NCI-H524 (cell line): ENCODE measurements at places on chromosomes 5 and 9.

DNA sequence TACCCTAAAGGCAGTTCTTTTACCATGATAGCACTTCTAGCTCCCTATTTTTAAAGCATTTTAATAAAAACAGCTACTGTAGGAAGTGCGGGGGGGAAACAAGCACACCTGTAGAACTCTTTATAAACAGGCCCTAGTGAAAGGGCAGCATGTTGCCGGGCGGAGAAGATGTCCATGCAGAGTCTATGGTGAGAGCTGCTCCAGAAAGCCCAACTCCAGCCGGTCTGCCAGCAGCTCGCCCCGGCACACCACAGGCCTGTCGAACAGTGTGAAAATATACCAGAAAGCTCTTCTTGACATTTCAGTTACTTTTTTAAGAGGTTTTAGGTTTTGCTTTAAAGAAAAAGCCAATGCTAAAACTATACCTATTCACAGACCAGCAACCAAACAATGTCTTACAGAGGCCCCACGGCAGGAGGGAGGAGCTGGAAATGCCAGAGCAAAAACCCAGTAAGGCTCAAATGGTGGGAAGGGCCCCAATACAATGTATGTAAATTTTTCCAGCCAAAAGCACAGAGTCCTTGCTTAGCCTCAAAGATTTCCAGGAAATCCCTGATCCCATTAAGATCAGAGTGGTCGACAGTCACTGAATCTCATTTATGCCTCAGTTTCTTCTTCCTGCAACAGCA lies 121.2 kb downstream of the SAXO1 start:
- no peak for DNase-seq

GRCh38 chr9:2345013-2345412 lies 276.6 kb upstream of the VLDLR start:
- DNase-seq = no peak

- DNase-seq = no peak
Observed at GRCh38 chr5:103385722-103386121, 127.2 kb downstream of the MACIR start.

DNA sequence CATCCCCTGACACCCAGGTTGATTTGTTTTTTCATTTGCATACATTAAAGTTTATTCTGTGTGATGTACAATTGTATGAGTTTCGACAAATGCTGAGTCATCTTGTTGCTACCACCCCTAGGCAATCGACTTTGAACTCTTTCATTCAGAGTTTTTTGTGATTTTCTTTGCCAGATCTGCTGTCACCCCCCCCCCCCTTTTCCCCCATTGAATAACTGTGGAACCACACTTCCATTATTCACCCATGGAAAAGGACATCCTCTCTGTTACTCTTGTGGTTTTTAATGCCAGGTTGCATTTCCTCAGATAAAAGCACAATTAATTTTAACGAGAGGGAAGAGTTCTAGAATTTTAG lies 13.7 kb upstream of the FAM120AOS start:
- no peak for DNase-seq

- DNase-seq = no peak
Observed at GRCh38 chr9:95502248-95502647, 14.5 kb downstream of the PTCH1 start.

GRCh38 chr9:133690081-133690561 lies 48.0 kb downstream of the SARDH start:
- no peak for DNase-seq

GRCh38 chr5:60402161-60402785 lies 297.7 kb downstream of the DEPDC1B start:
- DNase-seq = no peak

DNA sequence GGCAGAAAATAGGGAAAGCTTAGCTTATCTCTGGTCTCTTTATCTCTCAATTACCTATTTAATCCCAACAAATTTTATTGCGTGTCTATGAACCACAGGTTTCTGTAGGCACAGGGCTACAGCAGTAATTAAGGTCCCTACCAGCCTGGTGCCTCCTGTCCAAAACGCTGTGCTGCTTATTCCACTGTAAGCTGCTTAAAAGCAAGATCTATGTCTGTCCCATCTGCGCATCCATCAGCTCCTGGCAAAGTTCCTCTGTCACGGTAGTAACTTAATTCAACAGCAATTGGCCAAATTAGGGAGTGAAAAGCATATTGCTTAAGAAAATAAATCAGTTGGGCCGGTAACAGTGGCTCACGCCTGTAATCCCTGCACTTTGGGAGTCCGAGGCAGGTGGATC lies 235.8 kb upstream of the VLDLR start:
- DNase-seq = peak; percentile 97

DNA sequence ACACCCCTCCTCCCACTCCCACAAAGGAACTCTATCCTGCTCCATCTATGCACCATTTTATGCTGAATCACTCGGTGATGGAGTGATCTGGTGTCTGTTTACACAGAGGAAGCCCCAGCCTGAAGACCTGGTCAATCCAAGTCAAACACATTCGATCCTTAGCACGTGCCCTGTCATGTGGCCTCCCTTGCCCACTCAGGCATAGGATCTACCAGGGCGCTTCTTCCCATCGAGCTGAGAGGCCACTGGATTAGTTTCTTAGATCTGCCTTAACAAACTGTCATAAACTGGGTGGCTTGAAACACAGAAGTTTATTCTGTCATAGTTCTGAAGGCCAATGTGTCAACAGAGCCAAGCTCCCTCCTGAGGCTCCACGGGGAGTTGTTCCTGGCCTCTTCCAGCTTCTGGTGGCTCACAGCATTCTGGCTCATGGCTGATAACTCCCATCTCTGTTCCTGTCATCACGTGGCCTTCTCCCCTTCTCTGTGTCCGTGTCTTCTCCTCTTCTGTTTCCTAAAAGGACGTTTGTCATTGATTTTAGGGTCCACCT lies 34.2 kb downstream of the FOXI1 start:
- DNase-seq = no peak

DNA sequence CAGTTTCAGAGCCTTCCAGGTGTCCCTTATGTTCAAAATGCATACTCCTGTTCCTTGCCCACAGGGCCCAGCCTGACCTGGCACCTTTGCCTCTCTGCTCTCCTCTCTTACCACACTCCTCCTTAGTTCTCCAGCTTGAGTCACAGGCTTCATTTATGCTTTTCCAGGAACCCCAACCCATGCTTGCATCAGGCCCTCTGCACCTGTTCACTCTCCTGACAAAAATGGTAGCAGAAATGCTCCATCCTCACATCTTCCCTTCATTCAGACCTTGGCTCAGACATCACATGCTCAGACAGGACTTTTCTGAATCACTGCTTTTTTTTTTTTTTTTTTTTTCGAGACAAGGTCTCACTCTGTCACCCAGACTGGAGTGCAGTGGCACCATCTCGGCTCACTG lies 15.1 kb upstream of the RNF145 start:
- DNase-seq = no peak

DNA sequence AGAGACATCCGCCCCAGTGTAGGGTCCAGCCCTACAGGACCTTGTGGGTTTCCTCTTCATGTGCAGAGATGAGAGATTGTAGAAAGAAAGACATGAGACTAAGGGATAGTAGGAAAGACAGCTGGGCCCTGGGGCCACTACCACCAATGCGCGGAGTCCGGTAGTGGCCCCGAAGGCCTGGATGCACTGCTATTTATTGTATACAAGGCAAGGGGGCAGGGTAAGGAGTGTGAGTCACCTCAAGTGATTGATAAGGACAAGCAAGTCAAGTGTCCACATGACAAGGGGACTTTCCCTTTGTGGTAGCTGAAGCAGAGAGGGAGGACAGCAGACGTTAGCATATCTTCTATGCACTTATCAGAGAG lies 6.2 kb upstream of the TMEM141 start:
- DNase-seq = no peak

DNA sequence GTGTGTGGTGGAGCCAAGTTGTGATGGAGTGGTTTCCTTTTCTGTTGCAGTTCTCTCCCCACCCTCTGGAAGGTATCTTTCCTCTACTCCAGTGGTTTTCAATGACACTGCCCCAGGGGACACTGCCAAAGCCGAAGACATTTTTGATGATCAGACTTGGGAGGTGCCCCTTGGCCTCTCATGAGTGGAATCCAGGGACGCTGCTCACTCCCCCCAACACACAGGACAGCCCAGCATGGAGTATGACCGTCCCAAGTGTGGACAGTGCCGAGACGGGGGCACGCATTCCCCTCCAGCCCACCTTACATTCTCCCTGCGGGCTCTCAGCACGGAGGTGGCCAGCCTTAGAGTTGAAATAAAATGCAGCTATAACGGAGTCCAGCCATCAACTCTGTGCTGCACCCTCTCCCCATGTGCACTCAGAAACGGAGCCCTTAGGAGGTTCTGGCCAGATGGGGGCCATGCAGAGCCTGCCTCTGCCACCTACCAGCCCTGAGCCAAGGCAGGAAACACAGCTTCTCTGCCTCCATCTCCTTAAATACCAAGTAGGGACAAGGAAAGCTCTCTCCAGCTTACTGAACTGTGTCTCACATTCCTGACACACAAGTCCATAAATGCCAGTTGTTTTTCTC lies 150.8 kb downstream of the ROR2 start:
- DNase-seq = no peak

GRCh38 chr5:138649316-138649720 lies 74.1 kb upstream of the HSPA9 start:
- peak; percentile 80 for DNase-seq

- DNase-seq = peak; percentile 32
Observed at GRCh38 chr9:110124439-110124838, 83.5 kb downstream of the C9orf152 start.

DNA sequence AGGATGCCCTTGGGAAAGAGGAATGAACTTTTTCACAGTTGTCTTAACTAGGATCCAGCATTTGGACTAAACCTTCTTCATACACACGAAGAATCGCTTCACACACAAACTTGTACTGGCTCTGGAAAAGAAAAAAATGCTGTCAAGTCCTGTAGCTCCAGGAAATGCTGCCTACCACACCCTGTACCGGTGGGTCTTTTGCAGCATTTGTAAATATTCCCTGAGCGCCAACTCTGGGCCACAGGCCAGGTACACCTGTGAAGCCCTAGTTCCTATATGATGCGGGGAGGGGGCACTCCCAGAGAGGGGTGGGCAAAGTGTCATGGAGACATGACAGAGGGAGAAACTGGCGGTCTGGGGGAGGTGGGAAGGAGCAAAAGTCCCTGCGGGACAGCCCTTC lies 58.7 kb upstream of the EPB41L4B start:
- no peak for DNase-seq

- DNase-seq = no peak
Observed at GRCh38 chr5:75439276-75439675, 72.2 kb downstream of the CERT1 start.

DNA sequence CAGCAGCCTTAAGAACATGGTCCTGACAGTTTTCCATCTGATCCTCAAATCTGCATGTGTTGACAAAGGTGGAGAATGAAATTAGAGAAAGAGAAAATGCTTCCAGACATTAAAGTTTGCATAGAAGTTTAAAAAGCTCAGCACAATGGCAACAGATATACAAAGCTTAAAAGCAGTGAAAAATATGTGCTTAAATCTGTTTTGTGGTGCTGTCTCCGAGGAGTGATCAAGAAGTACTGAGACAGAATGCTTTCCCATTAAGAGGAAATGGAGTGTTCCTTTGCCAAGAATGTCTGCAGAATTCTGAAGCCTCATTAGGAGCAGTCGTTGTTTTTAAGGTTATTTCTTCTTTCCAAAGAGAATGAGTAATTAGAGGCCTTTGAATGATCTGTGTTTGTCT lies 131.4 kb downstream of the MCTP1 start:
- DNase-seq = no peak

DNA sequence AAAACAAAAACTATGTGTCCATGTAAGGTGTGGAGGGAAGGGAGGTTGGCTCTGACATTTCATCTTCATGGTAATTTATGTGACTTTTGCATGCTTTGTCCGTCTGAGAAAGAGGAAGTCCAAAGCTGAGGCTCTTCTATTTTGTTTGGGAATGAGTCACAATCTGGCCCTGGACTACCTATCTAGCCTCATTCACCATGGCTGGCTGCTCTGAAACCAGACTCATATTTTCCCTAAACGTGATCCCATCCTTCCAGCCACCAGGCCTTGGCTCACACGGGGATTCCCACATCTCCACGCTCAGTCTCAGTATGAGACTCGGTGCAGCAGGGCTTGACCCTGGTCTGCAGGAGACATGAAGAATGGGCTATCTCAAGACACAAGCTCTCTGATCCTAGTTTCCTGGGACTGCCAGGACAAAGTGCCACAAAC lies 672.8 kb downstream of the ACTL7B start:
- no peak for DNase-seq

DNA sequence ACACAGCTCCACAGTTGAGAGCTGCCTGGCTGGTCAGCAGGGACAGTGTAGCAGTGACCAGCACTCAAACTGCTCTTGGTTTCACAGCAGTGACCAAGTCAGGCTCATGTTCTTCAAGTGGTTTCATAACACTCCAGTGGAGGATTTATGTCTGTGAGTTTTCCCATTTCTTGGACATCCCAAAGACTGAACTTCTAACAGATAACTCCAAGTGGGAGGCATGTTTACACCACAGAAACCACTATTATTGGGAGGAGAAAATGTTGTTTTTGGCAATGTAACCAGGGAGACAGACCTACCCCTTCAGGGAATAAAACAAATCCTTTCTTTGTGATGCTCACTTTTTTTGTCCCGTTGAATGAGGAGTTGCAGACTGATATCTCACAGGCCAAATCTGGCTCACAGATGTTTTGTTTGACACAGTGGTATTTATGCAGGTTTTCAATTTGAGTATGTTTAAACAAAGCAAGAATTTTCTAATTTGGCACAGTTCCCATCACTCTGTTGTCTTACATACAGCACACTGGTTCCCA lies 141.5 kb downstream of the RMI1 start:
- DNase-seq = no peak

GRCh38 chr9:98894761-98895160 lies 48.9 kb upstream of the COL15A1 start:
- DNase-seq = no peak

DNA sequence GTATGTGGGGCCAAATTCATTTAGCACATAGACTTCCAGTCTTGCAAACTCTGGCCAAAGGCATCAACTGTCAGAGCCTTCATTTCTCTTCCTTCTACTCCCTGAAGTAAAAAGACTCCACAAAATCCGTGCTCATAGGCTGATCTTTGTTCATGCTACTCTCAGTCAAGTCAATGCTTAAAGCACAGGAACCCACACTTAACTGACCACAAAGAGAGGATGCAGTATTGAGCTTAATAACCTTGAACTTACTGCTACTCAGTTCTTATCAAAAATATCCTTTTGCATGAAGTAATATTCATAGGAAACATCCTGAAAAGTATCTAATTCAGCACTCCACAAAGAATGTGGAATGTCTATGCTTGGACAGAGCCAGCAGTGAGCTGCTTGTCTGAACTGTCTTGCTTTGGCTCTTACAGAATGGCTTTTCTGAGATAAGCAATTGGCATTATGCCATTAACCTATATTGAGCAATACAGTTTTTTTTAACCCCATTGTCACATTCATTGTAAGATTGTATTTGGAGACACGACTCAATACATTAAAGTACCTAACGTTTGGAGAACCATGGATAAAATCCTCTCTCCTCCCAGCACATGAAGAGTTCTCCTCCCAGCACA lies 21.7 kb downstream of the LPAR1 start:
- no peak for DNase-seq

DNA sequence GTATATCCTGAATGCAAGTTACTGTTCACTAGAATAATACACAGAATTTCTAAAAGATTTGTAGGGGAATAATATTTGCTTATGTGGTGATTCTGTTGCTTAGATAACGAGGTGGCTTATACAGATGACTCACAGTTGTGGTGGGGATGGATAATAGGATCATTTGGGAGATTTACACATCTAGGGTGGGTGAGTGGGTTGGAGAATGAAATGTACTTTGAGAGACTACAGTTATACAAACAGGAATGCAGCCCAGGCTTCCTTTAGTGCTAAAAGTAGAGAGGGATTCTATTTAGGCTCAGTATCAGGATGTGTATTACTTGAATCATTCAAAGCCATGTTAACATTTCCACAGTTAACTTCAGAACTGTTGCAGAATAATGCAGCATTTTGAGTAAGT lies 1.8 kb downstream of the CTXN3 start:
- peak; percentile 9 for DNase-seq
